ENCODE measurements at places on chromosomes 5 and 9.

DNA sequence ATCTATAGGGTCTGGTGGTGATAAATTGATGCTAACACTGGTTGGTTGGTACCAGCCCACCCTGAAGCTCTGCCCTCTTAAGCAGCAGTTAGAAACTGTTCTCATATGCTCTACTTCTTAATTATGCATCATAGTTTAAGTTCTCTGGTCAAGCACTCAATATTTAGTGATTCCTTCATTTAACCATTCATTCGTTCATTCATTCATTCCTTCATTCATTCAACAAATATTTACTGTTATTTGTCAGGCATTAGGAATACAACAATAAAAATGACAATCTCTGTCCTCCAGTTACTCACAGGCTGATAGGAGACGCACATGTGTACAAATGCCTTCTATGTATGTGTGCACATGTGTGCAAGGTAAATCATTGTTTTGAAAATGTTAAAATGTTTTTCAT lies 54.6 kb downstream of the TRIM32 start:
- DNase-seq, result no peak

DNA sequence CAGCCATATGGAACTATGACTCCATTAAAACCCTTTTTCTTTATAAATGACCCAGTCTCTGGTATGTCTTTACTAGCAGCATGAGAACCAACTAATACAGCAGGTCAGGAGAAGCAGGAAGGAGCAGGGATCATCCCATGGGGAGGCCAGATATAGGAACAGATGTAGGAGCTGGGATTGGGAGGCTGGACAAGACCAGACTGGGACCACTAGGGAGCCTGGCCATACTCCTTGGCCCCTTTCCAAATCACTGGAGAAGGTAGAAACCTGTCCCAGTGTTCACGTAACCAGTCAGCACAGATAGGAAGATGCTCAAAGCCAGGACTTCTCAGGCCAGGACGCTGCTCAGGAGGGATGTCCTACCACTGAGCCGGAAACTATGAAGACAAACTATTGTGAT lies 95.5 kb downstream of the LMX1B start:
- no peak for DNase-seq

DNA sequence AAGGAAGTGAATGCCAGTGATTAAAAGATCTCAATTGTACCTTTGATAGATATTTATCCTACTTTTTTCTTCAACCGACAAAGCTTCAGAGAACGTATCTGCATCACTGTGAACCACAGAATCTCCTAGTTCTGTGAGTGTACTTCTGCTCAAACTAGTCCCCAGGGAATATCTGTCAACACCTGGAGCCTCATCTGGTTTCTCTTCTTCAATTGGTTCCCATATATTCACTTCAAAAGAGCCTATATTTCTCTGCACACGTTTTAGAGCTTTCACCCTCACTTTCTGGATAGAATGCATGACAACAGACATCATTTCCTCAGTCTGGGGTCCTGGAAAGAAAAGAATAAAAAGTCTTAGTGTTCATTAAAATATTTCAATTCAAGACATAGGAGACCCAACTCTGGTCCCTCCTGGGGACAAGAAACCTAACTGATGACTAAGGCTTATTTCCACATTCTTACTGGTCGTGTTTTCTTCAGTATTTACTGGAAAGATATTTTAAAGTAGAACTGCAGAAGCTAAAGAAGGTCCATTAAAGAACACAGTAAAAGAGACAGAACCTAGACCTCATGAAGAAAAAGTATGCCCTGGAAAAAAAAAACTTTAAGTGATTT lies 64.3 kb downstream of the CPLANE1 start:
- DNase-seq, result no peak

GRCh38 chr5:10469253-10470050 lies 27.8 kb downstream of the ROPN1L start:
- no peak for DNase-seq

DNA sequence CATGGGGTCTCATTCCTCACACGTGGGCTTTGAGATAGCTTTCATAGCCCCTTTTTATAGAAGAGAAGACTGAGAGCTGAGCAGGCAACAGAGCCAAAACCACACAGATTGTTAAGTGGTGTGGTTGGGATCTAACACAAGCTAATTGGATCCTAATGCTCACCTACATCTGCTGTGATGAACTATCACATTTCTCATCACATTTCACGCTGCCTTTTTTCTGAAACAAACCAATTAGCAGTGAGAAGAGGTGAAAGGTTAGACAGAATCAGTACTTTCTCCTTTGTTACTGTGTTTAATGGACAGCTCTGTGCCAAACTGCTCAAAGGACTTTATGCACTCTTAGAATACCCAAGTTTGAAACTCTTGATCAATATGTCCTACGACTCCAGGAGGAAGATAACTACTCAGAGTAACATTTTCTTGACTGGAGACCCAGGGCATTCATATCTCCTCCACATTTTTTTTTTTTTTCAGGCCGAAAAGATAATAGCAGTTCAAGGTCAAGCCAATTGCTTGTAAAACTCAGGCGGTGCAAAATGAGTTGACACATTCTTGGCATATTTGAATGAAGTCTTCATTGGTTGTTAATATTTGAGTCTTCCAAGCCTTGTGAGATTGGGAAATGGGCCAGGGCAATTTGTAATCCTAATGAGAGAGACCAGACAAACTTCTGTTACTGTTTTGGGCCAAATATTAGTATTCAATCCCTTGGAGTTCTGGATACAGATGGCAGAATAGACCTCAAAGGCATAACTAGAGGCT lies 138.4 kb downstream of the KCTD16 start:
- no peak for DNase-seq

DNA sequence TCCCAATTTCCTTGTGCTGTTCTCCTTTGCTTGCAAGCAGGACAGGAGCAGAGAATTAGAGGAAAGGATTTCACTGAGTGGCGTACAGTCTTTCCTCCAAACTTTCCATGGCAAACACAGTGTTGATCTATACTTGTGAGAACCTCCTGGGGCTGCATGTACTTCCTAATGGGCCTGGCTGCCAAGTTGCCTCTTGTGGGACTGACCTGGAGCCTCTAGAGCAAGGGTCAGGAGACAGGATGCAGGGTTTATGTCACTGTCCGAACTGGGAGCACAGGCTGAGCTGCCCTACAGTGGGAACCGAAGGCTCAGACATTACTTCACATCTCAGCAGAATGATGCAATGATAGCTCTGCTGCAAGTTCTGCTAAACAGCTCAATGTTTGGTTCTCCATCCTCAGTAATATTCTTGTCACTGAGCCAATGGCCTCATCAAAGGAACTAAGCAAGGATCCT lies 102.3 kb downstream of the ENC1 start:
- DNase-seq, result no peak

GRCh38 chr5:80937584-80938356 lies 22.4 kb upstream of the RASGRF2 start:
- no peak for DNase-seq

DNA sequence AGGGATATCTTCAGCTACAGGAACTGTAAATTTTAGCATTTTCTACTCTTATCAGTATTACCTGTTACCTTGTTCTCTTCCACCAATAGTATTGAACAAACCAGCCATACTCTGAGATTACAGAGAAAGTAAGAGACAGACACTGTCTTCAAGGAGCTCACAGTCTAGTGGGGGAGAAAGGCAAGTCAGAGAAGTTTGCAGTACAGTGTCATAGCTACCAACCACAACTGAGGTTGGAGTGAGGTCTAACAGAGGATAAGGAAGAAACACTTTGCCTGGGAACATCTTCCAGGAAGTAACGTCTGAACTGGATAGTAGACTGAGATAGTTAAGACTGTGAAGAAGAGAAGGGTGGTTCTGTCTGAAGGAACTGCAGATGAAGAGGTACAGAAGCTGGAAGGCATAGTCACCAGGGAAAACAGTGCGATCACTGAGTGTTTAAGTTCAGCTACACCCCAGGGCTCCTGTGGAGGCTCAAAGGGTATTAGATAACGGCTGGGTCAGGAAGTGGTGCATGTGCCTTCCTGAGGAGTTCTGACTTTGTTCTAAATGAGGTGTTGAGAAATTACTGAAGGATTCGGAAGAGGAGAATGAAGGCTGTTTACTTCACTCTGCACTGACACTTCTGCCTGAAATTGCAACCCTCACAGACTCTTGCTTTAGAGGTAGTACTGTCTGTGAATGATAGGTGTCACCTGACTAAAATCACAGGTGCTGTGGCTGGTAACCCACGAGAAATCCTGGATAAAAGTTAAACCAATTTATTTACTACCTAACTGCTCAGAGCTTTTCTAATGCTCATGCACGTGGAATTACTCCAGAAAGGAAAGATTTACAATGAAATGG lies 841.6 kb downstream of the MAT2B start:
- no peak for DNase-seq

GRCh38 chr5:78639791-78640190 lies 8.8 kb downstream of the LHFPL2 start:
- DNase-seq, result no peak

DNA sequence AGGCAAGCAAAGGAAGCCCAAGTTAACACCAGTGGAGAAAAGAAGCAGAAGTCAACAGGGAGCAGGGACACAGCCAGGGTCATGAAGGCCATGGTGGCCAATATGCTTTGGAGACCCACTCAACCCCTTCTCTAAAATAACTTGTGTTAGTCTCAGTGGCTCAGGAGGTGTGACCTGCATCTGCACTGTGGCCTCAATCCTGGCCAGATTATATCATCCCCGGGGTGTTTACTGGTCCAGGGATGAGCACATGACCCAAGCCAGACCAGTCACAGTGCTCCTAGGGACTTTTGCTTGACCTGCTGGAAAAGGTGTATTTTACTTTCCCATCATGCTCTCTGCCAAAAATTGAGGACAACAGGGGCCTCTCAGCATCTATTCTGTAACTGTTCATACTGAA lies 105.2 kb downstream of the DPYSL3 start:
- DNase-seq, result no peak

GRCh38 chr5:59766427-59767210 lies 126.9 kb downstream of the PDE4D start:
- DNase-seq, result no peak

DNA sequence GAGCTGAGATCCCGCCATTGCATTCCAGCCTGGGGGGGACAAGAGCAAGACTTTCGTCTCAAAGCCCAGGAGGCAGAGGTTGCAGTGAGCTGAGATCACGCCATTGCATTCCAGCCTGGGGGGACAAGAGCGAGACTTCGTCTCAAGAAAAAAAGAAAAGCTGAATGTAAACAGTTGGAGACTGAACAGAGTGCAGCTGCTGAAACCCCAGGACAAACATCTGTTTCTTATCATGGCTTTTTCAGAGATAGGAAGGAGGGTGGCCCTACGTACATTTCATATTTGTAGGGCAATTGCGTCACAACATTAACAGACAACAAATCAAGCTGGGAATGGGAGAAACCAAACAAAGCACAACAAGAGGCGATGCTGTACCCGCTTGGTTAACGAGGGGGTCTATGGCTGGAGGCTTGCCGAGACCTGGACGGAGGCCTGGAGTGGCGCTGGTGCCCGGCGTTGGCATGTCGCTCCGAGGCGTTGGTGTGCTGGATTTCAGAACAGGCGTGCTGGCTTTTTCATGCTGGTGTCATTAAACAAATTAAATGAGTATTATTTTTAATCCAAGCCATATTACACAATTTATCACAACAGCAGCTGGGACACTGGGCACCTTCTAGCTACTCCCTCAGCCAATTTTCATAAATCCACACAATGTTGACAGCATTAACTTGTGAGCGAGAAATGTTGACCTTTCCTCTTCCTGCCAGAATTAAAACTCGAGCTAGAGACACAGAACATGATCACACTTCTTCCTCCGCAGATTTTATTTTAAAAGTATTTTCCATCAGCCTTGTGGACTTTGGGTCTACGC lies 76.1 kb downstream of the TLE1 start:
- DNase-seq, result no peak

DNA sequence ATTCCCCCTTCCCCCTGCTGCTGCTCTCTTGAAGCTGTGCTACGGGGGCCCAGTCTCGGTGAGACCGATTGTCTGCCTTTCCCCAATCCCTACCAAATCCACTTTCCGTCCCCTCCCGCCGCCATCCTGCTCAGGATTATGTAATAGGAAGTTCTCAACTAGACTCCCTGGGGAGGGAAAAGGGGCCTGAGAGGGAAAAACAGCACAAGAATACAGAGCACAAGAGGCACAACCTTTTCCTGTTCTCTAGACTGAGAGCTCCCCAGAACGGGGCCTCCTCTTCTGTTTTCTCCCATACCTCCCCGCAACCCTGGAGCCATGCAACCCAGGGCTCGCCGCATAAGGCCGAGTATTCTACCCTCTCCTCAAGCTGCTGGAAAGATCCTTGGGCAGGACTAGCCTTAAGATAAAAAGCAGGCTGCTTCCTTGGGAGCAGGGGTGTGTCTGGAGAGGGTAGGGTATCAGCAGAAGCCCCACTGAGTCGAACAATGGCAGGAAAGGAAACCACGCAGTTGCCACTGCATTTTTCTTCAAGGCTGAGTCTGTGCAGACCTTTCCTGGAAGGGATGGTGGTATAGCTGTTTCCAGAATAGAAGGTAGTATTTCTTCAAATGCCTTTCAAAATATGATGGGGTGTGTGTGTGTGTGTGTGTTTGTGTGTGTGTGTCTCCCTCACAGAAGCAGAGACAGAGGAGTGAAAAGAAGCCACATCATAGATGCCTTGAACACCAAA lies 12.9 kb downstream of the MYORG start:
- no peak for DNase-seq

DNA sequence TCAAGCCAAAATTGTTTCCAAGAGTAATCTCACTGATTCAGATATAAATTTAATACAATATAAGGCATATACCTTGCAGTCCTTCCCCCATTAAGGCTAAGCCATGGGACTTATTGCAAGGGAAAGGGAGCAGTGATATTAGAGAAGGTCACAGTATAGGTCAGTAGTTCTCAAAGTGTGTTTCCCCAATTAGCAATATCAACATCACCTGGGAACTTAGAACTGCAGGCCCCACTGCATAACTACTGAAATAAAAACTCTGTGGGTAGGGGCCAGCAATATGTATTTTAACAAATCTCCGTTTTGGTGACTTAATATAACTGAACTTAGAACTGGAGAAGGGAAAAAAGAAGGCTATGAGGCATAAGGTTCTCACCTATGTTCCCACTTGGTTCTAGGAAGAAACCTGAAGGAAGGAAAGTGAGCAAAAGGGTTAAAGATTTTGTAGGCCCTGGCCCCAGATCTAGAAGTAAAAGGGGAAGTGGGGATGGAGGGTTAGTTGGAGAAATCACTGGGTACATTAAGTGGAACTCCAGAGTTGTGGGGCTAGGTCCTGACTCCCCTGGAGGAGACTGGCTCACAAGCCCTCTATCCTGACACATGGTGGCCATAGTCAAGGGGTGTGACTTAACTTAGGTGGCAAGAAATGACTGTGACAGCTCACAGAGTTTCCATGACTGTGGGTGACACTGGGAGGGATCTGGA lies 40.7 kb downstream of the WDR36 start:
- DNase-seq, result no peak

DNA sequence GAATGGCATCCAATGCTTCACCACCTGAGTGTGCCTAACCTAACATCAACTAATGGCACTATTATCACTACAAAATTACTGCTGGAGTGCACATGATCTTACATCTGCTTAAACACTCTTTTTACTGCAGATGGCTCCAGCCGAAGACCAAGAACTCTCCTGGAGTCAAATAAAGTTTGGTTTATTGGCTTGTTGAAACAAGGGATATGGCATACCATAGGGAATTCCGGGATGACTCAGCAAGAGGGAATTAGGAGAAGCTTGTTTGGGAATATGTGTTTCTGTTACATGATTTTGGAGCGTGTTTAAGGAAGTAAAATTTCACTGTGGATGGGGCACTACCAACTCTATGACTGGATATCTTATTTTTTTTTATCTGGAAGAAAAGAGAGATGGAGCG lies 872.6 kb downstream of the DTWD2 start:
- DNase-seq, result no peak

Measured in stimulated activated CD4-positive, alpha-beta T cell treated with anti-CD3 and anti-CD28 coated beads, Interleukin-12 subunit alpha, Interleukin-12 subunit beta, amount 100 ng/mL, for 24 hours (primary cell).